Body of pancreas (tissue), 4 donors: ENCODE measurements at places on chromosomes 3 and 15.

- no peak for DNase-seq
Measured at GRCh38 chr3:33217866-33218445, 654 bp downstream of the SUSD5 start.

GRCh38 chr3:46095307-46095706, 68.0 kb upstream of the XCR1 start:
- no peak for DNase-seq

DNA sequence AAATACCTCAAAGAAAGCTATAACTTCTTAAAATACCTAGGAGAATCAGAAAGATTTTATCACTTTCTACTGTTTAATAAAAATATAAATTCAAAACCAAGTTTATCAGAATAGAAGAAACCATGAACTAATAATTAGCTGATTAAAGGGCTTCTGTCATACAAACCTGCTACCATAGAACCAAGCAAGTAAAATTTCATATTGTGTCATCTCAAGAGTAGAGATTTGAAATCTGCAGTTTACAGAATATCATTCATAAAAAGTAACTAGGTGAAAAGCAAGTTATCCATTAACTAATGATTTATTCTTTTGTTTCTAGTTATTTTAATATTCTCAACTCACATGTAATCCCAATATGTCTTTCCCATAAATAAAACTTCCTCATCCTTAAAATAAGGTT, 36.8 kb upstream of the XXYLT1 start:
- no peak for DNase-seq

- no peak for DNase-seq
Measured at GRCh38 chr15:67413770-67414390, 107.1 kb upstream of the C15orf61 start.

DNA sequence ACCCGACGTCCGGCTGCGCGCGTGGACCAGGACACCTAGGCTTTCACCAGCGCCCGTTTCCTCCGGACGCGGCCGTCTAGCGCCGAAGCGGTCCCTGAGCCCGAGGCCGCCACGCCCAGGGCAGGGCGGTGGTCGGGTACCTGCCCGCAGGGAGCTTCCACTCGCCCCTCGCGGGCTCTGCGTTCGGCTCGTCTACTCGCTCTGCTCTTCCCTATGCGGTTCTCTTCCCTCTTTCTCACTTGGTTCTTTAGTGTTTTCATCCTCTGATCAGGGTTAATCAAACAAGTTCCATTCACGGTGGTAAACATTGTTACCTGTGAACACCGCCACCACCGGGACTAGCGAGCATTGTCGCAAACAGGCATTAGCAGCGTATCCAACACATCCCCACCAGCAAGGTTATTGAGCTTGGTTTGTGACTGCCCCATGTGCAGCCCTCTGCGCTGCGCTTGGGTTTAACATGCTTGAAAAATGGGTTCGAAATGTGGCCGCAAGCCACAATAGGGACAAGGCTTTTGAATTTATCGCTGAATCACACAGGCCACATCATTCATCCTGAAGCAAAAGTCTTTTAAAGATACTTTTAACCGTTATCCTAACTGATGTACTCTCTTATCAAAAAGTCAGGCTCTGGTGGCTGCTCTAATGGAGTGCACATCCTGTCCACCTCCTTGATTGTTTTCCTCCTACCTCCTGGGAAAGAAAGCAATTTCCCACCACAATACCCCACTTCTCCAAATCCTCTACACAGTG, 843 bp upstream of the CD47 start:
- DNase-seq: peak; percentile 52

- DNase-seq: no peak
Measured at GRCh38 chr3:61008153-61008997, 242.9 kb downstream of the FHIT start.

GRCh38 chr3:150414959-150415358, 6.9 kb downstream of the TSC22D2 start:
- DNase-seq: no peak

- no peak for DNase-seq
Measured at GRCh38 chr15:85722374-85723152, 72.2 kb downstream of the KLHL25 start.

DNA sequence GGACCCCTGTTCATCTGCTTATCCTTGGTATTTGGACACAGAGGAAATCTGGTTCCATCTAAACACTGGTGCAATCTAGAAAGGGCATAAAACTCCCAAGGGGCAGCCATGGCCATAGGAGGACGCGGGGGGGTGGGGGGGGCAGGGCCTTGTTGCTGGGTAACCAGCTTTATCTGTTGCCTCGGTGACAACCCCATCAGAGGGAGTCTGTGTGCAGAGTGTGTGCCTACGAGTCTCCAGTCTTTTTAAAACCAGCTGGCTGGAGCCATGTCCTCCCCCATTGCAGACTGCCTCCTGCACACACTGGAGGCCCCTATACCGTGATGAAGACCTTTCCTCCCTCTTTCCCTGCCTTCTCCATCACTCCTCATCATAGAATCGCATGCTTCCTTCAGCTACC, 26.4 kb upstream of the CORO2B start:
- no peak for DNase-seq

GRCh38 chr3:24640330-24640877, 145.8 kb upstream of the THRB start:
- DNase-seq: peak; percentile 40

DNA sequence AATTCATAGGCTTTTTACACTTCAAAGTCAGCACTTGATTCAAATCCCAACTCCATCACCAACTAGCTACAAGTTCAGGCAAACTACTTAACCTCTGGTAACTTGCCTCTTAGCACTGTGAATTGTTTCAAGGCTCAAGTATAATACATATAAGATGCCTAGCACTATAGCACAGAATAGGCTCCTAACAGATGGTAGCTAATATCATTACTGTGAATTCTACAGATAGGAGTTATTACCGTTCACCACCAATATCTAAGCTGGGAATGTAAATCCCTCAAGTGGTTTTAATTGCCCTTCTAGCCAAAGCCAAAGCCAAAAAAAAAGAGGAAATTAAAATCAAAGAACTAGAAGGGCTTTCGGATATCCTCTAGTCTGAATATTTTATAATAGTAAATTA, 15.4 kb downstream of the DLG1 start:
- DNase-seq: no peak

DNA sequence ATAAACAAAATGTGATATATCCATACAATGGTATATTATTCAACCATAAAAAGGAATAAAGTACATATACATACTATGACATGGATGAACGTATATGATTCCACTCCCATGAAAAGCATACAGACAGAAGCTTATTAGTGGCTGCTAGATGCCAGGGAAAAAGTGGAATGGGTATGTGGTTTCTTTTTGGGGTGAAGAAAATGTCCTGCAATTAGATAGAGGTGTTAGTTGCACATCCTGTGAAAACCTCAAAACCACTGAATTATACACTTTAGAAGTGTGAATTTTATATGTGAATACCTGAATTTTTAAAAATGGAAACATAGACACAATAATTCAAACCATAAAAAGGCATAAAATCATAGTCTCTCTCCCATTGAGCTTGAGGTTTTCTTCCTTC, 11.2 kb downstream of the DENND6A start:
- DNase-seq: no peak

- no peak for DNase-seq
Measured at GRCh38 chr3:52015438-52016228, 19.9 kb upstream of the RPL29 start.

- DNase-seq: peak; percentile 94
Measured at GRCh38 chr15:98727115-98728040, 79.0 kb downstream of the IGF1R start.

DNA sequence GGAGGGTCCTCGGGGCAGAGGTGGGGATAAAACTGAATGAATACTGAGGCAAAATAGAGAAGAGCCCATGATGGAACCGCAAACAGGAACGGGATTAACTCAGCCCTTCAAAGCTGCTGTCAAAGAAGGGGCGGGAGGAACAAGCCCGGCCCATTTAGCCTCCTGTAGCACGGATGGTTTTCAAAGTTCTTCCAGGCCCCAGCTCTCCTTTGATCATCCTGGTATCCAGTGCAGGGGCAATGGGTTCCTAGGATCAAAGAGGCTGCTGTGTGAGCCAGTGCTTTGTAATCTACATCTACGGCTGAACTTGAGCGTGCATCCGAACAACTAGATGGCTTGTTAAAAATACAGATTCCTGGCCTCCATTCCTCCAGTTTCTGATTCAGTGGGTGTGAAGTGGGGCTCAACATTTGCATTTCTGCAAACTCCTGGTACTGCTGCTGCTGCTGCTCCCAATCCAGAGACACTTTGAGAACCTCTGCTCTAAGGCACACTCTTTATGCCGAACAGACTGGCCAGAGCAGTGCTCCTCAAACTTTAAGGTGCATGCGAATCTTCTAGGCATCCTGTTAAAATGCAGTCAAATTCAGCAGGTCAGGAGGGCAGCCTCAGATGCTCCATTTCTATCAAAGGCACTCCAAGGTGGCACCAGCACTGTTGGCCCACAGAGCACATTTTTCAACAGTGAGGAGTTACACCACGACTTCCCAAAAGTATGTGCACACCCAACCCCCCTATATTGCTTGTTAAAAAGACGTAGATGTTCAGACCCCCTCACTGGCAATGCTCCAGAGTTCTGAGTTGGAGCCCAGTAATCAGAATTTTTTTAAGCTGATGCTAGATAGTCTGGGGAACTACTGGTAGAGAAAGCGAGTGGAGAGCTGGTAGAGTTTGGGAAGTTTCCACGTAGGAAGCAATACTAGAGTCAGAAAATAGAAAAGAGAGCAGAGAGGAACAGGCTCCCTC, 5.6 kb downstream of the GALNT15 start:
- no peak for DNase-seq

DNA sequence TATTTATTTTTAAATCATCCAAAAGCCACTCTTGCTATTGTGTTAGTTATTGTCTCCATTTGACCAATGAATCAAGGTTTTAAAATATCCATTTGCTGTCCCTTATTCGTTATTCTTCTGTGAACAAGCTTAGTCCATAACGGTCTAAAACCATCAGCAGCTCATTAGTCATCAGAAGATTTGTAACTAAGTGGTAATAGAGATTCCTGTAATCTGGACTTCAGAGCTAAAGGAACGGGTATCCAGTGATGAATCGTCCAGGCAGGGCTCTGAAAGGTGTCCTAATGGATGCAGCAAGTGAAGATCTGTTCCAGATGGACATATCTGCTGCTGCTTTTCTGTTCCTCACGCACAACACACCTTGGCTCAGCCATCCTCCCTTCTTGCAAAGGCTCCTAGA, 362.7 kb upstream of the CFAP20DC start:
- DNase-seq: no peak

DNA sequence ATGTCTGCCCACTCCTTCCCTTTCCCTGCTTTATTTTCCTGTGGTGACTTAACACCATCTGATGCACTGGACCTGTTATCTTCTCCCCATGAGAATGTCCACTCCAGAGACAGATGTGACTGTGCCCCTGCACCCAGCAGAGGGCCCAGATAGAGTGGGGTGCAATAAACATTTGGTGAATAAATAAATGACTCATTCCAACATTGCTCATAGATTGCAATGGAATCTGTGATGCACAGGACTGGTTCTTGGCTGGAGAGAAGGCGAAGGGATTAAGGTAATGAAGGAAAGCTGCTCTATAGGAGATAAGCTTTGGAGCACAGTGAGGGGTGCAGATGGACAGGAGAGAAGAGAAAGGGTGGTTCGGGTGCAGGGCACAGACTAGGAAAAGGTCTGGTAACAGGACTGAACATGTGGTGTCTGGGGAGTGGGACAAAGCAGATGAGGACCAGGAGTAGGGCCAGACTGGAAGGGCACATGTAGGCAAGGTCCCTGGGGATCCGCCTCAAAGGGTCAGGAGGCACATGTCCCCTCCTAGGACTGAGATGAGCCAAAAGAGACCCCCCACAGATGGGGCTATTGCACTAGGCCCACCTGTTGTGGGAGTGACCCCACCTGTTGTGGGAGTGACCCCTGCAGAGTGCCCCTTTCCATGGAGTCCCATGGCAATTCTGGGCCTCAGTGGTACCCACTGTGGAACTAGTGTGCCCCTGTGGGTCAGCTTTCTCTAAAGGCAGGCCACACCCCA, 17.5 kb upstream of the POC1A start:
- DNase-seq: no peak
